GM12892 (cell line): ENCODE measurements at places on chromosomes 1 and 21.

DNA sequence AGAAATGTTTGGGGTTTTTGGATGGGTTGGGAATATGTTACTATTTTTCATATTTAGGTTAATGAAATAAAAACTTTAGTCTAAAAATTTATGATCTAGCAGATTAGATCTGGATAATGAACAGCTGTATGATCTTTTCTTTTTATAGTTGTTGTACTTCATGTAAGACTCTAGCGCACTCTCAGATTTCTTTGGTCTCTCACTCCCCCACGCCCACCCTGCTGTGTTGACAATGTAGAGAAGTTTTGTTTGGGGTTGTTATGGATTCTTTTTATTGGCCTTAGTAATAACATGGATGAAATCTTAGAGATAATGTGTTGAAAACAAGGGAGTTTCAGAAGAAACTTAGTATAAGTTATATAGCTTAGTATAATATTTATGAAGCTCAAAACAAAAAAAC, 5.5 kb downstream of the KLF18 start:
- DNase-seq = no peak

- DNase-seq = no peak
Measured at GRCh38 chr1:211753649-211754251, 76.8 kb downstream of the LPGAT1 start.

- no peak for DNase-seq
Measured at GRCh38 chr1:188817814-188818213, 1659.8 kb downstream of the BRINP3 start.

DNA sequence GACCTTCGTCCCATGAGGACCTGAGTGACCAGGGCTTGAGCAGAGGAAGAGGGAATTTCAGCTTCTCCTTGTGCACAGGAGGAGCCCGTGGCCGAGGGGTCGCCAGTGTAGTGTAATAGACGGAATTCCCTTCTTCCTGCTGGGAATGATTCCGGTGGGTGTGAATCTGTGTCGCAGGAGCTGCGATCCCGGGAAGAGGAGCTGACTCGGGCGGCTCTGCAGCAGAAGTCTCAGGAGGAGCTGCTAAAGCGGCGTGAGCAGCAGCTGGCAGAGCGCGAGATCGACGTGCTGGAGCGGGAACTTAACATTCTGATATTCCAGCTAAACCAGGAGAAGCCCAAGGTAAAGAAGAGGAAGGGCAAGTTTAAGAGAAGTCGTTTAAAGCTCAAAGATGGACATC, 34.4 kb downstream of the MAP3K21 start:
- DNase-seq = no peak

DNA sequence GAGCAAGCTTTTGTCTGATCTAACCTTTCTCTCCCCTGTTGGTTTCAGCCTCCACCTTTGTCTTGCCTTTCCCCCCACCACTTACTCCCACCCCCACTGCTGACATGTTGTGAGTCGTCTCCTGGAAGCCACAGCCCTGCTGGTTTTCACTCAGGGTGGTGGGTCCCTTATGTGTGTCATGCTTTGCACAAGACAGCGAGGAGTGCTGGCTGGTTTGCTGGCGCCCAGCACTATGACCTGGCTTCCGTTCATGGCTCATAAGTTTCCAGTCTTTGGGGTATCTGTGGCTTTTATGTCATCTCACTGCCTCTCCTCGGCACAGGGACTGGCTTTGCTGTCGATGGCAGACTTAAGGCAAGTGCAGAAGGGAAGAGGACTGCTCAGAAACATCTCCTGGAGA, 177.7 kb downstream of the KIF26B start:
- DNase-seq = no peak

DNA sequence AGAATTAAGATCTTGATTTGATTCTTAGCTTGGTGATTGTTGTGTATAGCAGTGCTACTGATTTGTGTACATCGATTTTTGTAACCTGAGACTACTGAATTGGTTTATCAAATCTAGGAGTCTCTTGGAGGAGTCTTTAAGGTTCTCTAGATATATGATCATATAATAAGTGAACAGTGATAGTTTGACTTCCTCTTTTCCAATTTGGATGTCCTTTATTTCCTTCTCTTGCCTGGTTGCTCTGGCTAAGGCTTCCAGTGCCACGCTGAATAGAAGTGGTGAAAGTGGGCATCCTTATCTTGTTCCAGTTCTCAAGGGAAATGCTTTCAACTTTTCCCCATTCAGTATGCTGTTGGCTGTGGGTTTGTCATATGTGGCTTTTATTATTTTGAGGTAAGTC, 61.5 kb upstream of the LYST start:
- DNase-seq = no peak

DNA sequence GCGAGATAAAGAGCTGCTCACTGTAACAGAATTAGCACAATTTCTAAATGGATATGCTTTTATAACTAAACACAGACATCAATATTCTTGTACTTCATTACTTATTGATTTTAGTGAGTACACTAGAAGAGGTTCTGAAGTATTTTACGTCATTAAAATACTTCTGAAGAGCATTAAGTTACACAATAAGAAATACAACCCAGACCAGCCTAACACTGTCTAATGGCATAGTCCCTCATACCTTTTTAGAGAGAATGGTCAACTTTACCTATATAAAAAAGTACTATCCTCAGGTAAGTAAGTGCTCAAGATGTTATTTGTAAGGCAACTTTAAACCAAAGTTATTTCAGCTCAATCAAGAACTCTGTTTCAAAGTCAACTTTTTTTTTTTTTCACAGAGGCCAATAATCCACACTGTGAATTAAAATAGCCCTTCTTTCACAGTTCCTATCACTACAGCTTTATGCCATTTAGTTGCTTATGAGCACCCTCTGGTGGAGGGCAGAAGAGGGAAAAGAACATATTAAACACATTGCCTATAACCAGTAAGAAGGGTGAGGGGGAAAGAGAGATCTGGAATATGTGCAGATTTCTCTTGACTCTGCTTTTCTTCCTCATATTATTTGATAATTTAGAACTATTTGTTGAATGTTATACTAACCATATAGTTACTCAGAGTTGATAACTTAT, 182.1 kb upstream of the DMRTA2 start:
- no peak for DNase-seq

DNA sequence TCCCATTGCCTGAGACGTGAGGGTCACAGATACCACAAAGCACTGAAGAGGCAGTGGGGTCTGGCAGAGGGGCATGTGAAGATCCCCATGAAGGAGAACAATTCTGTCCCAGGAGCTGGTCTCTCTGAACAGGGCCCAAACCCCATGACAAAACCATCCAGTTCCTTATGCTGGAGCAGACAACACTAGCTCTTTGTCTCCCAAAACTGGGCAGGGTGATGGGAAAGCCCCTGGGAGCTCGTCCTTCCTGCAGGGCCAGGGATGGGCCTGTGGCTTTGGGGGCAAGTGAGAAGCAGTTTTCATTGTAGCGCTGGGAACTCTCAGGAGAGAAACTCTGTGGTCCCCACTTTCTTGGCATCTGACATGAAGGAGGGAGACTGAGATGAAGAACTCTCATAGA, 8.8 kb downstream of the ETV3L start:
- no peak for DNase-seq

GRCh38 chr1:75092141-75092540, 42.0 kb upstream of the LHX8 start:
- DNase-seq = no peak

DNA sequence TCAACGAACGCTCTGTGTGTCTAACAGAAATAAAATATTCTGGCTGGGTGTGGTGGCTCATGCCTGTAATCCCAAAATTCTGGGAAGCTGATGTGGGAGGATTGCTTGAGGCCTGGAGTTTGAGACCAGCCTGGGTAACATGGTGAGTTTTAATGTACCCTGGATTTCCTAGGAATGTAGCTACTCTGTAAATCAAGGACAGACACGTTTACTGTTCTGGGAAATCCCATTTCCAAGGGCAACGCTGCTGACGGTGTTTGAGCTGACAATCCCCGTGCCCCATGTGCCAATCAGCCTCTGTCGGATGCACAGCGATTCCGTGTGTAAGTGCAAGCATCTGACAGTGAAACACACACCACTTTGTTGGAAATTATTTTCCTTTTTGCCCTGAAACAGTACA, 8.0 kb downstream of the CORT start:
- no peak for DNase-seq

- DNase-seq = no peak
Measured at GRCh38 chr1:89483010-89483756, 41.4 kb upstream of the LRRC8B start.

- DNase-seq = no peak
Measured at GRCh38 chr1:194338241-194338948, 1152.0 kb upstream of the B3GALT2 start.

DNA sequence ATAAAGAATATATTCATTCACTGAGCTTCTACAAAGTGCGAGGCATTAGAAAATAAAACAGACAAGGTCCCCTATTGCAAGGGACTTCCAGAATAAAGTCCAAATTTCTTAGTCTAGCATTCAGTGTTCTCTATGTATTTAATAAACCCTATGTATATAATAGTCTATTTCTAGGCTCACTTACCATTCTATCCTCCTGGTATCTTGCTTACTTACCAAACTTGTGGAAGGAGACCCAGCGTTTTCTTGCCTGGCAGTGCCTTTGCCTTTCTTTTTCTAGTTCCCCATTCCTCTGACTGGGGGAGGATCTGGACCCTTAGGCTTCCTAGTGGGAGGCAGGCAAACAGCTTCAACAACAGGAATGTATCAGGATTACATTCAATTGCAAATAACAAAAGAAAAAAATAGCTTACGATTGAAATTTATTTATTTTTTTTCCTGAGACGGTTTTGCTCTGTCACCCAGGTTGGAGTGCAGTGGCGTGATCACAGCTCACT, 690 bp upstream of the RNF19B start:
- DNase-seq = no peak
